IMR-90 (cell line): ENCODE measurements at places on chromosomes 6 and 20. TPM values are rescaled to one million over a fixed set of nuclear protein-coding genes. Genes with fewer than 3 reads are reported as not detected.

Gene DACT2
- not detected in 2 replicates for total RNA-seq

Gene SRC
- total RNA-seq = 6.7 and 7.0 TPM in 2 replicates

Gene SLC17A9
- 1.4 and 2.2 TPM in 2 replicates for total RNA-seq

Gene MPC1
- total RNA-seq = 10.9 and 16.1 TPM in 2 replicates

Gene HEY2
- not detected in 2 replicates for total RNA-seq

Gene KIAA1755
- total RNA-seq = 2.2 and 2.5 TPM in 2 replicates

- DNase-seq = no peak
Observed at GRCh38 chr20:23128461-23129125, 42.5 kb upstream of the CD93 start.

DNA sequence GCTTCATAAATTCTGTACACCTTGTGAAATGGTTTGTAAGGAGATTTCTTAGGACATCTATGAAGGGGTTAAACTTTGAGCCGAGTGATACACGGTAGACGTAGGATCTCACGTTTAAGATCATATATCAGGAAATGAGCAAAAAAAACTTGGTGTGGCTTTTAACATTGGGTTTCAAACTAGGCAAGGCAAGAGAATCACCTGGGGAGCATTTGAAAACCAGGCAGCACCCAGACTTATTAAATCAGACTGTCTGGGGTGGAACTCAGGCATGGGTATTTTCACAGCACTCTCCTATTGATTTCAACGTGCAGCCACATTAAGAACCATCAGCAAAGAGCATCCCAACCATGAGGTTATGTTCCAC lies 26.4 kb downstream of the LY86 start:
- no peak for DNase-seq

DNA sequence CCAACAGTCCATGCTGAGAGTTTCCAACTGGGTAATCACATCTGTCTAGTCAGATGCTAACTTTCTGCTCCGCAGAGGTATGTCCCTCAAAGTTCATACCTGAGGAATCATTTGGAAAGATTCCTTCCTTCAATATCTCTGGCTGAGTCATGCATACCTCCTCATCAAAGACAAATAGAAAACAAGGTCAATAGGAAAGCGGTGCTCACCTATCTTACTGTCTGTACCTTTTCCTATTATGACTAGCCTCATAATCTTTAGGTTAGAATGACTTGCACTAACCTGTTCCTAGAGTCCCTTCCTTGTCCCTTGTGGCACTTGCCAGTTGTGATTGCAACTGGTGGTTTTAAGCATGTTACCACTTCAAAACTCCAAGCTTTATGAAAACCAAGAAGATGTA lies 78.2 kb upstream of the PTPRK start:
- DNase-seq = no peak

DNA sequence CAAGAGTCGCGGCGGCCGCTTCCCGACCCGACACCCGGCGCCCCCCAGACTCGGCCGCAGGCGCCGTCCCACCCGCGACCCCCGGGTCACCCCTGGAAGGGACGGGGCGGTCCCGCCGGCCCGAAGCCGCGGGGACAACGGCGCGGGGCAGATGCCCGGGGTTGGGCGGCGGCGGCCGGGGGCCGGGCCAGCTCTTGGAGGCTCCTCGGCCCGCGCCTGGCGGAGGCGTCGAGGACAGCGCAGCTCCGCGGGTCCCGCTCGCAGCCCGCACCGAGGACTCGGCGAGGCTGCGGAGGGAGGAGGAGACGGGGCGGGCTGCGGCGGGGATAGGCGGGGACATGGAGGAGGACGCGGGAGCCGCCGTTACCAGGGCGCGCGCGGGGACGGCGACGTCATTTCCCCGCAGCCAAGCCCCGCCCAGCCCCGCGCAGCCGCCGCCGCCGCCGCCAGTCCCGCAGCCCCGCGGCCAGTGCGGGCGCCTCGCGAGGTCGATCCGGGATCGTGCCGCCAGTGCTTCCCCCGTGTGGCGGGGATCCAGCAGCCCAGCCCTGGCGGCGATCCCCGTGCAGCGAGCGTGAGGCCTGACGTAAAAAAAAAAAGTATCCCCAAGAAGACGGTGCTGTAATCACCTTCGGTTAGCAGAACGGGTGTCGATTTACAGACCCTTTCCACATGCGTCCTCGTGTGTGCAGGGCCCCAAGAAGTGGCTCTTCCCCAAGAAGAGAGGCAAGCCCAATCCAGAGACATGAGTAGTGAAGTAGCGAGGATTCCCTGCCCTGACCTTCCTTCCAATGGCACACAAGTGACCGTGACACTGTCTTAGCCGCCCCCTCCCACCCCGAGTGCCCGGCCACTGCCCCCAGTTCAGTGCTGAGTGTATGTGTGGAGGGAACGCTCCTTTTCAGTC lies at the start of gene FAM184A:
Gene FAM184A, minus strand, starts transcription at position 289 of the 907 bp plus-strand sequence. CDS start 365 bp downstream, outside the sequence.
- DNase-seq = peak; percentile 48

DNA sequence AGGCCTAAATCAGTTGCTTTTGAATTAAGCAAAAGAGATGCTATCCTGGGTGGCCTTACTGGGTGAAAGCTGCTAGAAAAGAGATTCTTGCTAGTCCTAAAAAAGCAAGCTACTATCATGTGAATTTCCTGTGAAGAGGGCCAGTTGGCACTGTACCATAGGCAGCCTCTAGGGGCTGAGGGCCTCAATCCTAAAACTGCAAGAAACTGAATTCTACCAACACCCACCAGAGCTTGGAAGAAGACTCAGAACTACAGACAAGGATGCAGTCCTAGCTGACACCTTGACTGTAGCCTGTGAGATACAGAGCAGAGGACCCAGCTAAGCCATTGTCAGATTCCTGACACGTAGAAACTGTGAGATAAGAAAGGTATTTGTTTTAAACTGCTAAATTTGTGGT lies 24.5 kb downstream of the CLIC5 start:
- no peak for DNase-seq

- DNase-seq = no peak
Observed at GRCh38 chr6:94052749-94053148, 633.4 kb upstream of the EPHA7 start.

GRCh38 chr6:35483490-35483889 lies 13.4 kb downstream of the TEAD3 start:
- DNase-seq = no peak

- peak; percentile 67 for DNase-seq
Observed at GRCh38 chr6:53035549-53036213, 29.5 kb upstream of the FBXO9 start.

GRCh38 chr6:33405386-33405940 lies 5.4 kb upstream of the PHF1 start:
- DNase-seq = no peak

DNA sequence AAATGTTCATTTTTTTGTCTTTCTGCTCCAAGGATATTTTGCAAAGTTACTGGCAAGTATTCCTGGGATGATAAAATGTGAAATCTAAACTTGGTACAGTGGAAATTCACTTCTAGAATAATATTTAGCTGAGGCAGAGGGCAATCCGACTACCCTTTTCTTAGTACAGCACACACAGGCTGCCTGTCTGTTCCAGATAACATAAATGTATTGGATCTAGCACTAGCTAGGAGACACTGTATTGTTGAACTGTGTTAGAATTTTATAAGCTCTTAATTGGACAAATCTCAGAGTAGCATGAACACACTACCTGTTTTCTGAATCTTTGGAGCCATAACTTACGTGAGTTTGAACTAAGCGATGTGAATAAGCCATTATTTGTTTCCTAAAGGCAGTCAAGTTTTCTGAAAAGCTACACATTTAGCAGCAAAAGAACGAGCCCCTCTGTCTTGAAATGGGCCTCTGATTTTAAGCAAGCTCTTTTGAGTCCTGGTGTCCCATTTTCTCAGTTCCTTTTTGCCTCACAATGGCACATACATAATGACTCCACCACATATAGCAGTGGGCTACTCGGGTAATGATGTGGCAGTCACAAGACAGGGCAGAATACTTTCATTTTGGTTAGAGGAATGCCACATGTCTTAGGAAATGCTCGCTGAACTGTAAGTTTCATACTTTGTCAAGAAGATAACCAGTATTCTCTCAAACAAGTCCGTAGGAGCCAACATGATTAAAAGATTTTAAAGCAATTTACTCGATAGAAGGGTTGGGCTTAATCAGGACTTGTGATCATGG lies 116.5 kb upstream of the ESR1 start:
- no peak for DNase-seq

DNA sequence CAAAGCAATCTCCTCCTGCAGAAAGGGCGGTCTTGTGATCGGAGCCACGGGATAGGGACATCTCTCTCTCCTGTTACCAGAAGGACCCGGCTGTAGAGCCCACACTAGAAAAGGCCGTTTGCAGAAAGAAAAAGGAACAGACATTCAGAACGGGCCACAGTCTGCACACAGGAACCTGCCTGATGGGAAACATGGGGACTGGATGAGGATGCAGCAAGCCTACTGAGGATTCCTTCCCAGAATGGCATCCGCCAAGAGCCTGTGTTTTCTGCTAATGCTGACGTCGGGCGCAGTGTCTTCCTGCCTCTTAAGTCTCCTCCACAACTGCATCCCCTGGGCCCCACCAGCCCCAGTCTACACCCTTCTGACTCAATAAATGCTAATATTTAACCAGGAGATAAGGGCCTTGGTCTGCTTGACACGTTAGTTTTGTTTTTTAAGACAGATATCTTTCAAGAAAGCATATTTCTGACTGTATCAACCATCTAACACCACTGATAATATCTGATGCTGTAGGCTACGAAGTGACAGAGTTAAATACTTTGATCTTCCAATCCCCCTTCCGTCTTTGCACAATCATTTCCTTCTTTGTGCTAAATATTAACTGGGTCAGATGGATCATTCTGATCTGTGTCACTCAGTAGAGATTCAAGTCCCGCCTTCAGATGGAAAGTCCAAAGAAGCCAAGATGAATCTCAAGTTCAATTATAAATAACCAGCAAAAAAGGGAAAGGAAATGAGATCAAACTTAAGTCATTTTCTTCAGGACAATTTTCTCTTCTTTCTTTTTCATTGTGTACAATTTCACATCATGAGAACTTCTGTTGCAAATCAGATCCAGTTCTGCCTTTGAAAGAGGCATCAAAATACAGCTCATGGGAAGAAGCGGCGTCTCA lies 20.7 kb downstream of the FAM50B start:
- no peak for DNase-seq

DNA sequence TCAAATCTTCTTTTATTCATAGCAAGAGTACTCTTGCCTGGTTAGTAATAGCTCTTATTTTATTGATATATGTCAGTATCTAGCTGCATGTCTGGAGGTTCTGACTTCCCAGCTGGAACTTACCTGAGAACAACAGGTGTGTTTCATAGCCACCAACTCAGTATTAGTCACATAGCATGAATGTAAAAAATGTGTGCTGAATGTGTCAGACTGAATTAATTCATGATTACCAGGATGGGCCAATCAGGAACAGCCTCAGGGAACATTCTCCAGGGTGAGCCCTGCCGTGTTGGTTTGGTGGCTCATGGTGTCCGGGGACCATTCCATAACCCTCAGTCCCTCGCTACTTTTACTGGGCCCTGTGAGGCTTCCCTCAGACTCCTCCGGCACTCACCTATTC lies 99.7 kb downstream of the TULP4 start:
- DNase-seq = no peak

DNA sequence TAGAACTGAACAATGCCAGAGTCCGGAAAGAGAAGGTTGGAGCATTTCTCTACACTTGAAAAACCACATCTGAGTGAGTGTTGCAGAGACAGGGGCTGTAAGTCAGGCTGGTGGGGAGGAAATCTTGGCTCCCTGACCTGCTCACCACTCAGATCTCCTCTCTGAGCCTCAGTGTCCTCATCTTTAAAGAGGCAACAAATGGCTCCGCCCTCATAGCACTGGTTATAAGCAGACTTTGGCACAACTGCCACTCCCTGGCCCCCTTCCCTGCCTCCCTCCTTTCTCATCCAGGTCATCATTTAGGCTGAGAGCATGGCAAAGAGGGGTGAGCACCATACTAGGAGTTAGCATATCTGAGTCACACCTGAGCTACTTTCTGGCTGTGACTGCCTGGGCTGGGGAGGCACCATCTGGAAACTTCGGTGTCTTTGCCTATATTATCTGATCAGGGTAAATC lies 10.6 kb downstream of the SIRPG start:
- DNase-seq = no peak

DNA sequence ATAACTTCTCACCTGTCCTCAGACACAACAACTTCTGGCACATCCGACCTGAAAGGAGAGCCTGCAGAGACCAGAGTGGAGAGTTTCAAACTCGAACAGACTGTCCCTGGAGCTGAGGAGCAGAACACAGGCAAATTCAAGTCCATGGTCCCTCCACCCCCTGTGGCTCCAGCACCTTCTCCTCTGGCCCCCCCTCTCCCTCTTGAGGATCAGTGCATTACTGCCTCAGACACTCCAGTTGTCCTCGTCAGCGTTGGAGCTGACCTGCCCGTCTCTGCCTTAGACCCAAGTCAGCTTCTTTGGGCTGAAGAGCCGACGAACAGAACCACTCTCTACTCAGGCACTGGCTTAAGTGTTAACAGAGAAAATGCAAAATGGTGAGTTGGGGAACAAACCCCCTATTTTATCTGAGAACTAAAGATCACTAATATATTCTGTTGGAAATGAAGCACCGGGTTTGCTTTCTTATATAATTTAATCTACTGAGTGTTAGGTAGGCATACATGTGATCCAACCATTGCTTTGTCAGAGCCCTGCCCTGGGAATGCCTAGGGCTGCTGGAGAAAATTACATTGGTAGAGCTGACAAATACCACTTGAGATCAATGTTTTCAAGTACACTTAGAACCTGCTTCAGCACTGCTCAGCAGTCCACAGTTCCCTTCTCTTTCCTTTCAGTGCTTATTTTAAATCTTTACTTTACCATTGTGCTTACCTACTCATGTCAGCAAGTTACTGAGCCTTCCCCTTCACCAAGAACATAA lies 77.5 kb upstream of the LTV1 start:
- no peak for DNase-seq

GRCh38 chr6:155186052-155186658 lies 77.7 kb upstream of the CLDN20 start:
- DNase-seq = peak; percentile 23

DNA sequence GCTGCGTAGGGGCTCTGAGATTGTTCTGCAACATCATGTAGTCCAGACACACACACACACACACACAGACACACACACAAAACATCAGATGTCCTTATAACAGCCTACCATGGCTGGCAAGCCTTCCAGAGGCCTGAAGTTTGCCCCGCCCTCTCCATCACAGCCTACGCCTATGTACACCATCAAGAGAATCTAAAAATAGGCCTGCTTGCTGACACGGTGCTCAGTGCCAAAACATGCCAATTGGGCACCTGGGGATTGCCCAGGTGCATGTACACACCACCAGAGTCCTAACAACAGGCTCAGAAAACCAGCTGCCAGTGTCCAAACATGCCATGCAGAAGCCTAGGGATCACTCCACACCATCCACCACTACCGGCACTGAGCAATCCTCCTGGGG lies 391.7 kb upstream of the SPTLC3 start:
- no peak for DNase-seq

- DNase-seq = no peak
Observed at GRCh38 chr6:105907301-105907700, 178.8 kb upstream of the PRDM1 start.
